T-helper 2 cell treated with Interferon-gamma antibody and Interleukin-4, amounts not matched to agents 5 μg/mL and 100 μg/mL, for 36 hours (primary cell): ENCODE measurements at places on chromosomes 1 and 21.
A peak's percentile ranks its signal among the peaks of the same experiment; 100 is the strongest.

DNA sequence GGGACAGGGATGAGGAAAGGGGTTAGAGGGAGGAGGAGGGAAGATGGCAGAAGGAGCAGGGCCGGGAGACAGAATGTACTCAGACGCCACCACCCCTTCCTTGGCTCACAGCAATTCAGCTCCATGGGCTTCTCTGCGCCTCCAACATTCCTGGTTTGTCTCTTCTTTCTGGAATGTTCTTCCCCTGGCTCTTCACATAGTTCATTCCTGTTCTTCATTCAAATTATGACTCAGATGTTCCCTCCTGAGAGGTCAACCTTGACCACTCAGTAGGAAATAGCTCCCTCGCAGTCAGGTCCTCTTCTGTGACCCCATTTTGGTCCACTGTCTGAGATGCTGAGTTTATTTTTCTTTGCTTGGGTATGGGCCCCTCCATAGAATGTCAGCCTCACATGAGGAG is 203.2 kb downstream of the C1orf94 start:
- DNase-seq, result no peak

DNA sequence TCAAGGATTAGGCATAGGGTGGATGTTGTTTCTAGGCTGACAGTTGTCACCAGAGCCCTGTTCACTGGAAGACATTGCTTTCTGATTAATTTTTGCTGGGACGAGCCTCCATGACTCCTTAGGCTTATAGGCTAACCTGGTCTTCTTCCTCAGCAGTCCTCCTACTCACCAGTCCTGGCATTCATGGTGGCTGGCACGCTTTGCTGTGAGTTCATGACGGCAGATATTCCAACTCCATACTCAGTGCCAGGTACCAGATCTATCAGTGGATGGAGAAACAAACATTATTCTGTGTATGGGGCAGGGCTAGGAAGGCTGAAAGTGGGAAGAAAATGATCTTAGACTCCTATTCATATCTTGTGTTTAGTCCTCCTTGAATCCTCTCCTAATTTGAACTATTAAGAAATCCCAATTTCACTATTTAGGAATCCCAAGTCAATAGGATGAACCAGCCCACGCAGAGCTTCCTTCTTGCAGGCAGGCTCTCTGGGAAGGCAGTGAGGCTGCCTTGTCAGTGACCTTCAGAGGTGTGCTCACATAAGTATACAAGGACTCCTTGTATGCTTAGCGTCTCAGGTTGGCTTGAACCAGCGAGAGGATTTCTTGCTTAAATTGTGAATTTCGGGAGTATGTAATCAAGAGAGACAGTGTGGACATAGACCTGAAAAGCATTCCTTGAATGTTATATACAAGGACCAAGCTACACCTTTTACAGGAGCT is 174.6 kb upstream of the KIAA0040 start:
- DNase-seq, result no peak

- no peak for DNase-seq
Measured at GRCh38 chr1:205002705-205003104, 40.3 kb upstream of the CNTN2 start.

- DNase-seq, result no peak
Measured at GRCh38 chr1:6672558-6672957, 29.1 kb downstream of the DNAJC11 start.

DNA sequence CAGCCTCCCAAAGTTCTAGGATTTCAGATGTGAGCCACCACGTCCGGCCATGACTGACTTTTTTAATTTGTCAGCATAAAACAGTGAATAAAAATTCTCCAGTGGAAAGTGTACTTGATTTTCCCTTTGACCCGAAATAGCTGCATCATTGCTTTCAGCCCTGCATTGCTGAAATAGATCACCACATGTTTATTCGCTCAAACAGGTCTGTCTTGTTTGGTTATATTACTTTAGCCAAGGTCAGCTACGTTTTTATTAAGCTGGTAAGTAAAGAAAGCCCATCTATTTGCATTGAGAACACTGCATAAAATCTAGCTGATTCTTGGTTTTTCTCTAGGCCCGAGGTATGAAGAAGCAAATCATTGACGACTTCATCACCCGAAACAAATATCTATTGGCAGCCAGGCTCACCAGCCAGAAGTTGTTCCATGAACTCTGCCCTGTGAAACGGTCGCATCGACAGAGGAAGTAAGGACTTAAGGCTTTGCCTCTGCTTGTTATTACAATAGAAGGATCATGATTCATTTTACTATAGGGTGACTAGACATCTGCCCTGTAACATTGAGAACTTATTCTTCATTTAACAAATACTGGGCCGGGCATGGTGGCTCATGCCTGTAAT is 25.6 kb downstream of the AGMAT start:
- no peak for DNase-seq

- peak; percentile 68 for DNase-seq
Measured at GRCh38 chr1:85321237-85321964, 45.0 kb upstream of the BCL10 start.

DNA sequence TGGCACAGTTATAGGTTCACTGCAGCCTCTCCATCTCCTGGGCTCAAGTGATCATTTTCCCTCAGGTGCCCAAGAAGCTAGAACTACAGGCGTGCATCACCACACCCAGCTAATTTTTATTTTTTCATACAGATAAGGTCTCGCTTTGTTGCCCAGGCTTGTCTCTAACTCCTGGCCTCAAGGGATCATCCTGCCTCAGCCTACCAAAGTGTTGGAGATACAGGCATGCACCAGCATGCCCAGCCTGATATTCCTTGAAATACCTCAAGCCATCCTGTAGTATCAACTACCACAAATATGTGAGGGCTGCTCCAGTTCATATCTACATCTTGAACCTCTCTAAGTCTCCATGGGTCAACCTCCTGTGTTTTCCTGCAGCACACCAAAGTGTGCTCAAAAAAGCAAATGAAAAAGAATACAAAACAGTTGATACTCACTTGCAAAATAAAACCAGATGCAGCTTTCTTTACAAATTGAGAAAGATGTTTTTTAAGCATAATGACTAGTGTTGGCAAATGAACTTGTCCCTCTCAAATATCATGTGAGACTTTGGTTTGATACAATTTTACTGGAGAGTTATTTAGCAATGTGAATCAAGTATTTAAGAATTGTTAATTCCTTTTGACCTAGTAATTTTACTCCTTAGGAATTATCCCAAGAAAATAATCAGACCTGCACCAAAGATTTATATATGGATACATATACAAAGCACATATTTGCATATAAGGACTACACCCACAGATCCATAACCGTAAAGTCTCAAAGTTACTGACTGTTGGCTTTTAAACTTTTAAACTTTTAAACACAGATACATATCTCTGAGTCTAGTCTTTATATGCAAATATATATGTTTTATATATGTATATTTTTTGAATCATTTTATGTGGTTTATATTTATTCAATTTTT is 197.7 kb downstream of the NRIP1 start:
- no peak for DNase-seq

- no peak for DNase-seq
Measured at GRCh38 chr1:206526064-206526911, 19.0 kb downstream of the RASSF5 start.

GRCh38 chr21:17114045-17114444 is 398.8 kb upstream of the CXADR start:
- DNase-seq, result no peak

GRCh38 chr21:35475762-35476161 is 426.7 kb upstream of the RUNX1 start:
- no peak for DNase-seq
